ENCODE measurements at places on chromosomes 3 and 15.

GRCh38 chr15:90080458-90080755 lies 21.9 kb downstream of the IDH2 start:
- DNase-seq: no peak

DNA sequence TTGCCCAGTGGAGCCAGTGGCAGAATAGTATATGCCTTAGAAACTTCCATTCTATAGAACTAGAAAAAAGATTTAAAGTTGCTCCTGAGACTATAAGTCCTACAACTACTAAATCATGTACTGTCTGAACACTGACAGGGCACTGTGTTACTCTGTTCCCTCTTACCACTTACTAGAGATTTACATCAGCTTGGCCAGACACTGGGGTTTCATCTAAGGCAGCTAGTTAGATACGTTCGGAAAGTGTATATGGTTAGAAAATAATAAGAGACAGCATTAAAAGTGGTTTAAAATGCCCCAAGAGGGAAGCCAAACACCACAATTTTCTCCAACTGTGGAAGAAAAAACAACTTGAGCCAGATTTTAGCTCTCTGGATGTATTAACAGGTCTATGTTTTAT lies 97.1 kb downstream of the FBN1 start:
- DNase-seq: no peak

GRCh38 chr3:120092474-120092873 lies 1.8 kb downstream of the GSK3B start:
- DNase-seq: no peak

GRCh38 chr15:69265347-69265955 lies 33.3 kb upstream of the PAQR5 start:
- no peak for DNase-seq

GRCh38 chr3:20043396-20043795 lies 3.1 kb downstream of the KAT2B start:
- DNase-seq: no peak

- DNase-seq: no peak
Measured at GRCh38 chr15:89370978-89371227, 36.3 kb upstream of the POLG start.

GRCh38 chr15:40693904-40694687 lies 878 bp upstream of the RAD51 start:
- DNase-seq: no peak

DNA sequence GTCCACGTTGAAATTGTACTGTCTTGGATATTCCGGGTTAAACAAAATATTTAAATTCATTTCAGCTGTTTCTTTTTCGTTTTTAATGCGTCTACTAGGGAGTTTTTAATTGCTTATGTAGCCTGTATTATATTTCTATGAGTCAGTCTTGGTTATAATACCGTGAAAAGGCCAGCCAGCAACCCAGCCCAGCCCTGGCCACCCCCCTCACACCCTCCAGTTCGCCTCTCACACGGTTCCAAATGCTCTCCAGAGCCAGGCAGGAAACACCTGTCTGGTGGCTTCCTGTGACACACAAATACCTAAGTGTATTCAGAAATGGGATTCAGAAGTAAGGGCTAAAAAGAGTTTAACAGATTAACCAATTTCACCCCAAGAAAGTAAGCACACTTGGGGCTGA lies 4.4 kb downstream of the SH3BP5 start:
- no peak for DNase-seq

- no peak for DNase-seq
Measured at GRCh38 chr15:101615986-101616848, 36.0 kb downstream of the TM2D3 start.

DNA sequence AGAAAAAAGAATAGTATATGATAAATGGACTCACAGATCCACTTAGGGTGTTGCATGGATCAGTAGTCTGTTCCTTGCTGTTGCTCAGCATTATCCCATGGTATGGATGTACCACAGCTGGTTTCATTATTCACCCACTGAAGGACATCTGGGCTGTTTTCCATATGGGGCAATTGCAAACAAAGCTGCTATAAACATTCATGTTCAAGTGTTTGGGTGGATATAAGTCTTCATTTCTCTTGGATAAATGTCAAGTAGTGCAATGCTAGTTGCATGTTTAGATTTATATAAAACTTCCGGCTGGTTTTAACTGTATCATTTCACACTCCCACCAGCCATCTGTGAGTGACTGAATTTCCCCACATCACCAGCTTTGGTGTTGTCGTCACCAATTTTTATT lies 137.7 kb downstream of the ASB7 start:
- DNase-seq: no peak

DNA sequence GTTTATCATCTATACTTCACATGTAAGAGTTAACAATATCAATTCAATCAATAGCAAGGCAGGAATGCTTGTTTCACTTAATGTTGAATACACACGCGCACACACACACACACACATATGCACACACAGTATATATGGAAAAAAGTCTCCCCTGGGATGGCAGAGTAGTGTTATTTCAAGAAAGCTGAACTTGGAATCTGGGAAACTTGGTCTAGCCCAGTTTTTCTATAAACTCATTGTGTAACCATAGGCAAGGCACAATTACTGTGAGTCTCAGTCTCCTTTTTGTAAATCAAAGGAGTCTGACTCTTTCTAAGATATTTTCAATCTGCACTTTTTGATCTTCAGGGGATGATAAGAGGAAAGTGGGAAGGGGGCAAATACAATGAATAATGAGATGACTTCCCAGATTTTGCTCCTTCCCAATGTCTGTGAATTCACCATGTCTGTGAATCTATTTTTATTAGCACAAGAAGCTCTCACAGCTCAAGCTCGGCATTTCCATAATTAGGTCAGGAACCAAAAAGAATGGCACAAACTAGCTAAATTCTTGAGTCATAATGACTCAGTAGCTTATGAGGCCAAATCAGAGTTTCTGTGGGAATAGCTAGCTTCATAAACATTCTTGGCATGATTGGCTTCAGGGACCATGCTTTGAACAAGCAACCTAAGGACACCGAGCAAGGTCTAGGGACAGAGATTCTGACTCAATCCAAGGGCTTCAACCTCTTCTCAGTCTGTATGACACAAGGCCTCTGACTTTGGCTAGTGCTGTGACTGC lies 227.4 kb upstream of the DCBLD2 start:
- DNase-seq: no peak

DNA sequence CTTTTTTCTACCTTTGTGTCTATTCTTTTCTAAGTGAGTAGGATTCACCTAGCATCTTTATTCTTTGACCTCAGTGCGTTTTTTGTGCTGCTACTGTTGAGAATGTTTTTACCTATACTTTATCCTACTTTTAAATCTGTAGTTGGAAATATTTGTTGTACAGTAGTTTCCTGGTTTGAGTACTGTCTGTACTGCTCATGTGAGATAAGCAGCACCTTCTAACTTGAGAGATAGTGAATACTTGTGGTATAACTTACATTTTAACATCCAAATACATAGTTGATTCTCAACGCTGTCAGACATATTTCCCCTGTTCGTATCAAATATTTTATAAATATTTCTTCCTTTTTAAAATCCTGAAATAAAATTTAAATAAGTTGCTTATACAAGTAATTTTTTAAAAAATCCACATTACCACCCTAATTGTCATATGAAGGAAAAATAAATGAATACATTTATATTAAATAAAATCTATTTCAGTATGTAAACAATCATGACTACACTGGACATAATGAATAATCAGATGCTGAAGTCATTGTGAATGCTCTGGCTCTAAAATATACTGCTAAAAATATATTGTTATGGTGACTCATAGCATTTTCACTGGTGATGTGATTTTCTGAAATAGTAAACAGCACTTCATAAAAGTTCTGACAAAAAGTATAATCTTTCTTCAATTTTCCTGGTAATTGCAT lies 17.4 kb downstream of the ATP11B start:
- DNase-seq: no peak

DNA sequence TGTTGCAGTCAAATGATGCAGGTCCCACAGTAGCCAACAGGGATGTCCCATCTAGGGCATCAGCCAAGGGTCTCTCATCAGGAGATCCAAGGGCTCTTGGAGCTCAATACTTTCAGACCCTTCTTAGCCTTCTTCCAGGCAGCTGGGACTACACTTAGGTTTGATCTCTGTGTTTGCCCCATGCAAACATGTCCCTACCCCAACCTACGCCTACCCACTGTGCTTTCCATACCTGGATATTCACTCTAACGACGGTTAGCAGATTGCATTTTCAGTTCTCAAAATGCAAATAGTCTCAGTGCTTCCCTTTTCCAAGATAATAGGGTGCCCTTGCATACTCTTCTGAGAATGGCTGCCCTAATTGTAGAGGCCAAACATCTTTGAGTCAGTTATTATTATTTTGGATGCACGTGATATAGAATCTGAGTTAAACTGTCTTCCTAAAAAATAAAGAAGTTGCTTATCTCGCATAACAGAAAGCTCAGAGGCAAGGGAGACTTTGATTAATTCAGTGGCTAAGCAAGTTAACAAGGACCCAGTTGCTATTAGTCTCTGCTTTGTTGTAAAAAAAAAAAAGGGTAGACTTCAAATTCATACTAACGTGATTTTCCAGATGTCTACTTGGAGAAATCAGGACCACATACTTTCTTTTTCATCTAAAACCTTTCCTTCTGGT lies 1.0 kb upstream of the CEP70 start:
- no peak for DNase-seq
